Kidney capillary endothelial cell (primary cell): ENCODE measurements at places on chromosomes 6 and 20.

DNA sequence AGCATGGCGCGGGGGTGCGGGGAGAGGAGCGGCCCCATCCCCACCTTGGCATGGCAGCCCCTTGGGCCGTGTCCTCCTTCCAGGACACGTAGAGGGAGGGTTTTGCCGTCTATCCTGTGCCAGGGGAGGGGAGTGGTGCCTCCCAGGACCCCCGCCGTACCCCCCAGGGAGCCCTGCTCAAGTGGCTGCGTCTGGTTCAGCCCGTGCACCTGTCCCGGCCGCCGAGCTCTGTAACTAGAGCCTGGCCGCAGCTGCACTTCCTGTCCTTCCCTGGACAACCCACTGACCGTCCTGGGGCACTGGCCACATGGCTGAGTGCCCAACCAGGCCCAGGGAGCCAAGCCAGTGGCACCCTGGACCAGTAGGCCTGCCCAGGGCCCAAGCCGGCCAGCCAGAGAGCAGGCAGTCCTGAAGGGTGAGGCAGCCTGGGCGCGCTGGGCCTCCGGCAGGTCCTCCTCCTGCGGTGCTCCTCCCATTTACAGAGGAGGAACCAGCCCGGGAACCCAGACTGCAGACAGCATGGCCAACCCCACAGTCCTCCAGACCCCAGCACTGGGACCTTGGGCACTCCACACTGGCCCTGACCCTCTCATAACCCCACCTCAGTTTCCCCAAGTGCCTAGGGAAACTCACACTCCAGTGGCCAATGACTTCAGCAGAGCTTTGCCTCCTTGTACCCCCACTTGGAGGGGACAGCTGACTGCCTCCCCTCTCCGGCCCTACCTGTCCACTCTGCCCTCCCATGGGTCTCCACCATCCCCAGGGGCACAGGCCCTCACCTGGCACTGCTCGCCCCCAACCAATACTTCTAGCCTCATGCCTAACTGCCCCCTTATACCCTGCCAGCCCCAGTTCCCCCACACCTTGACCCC lies 8.7 kb downstream of the LAMA5 start:
- no peak for DNase-seq

DNA sequence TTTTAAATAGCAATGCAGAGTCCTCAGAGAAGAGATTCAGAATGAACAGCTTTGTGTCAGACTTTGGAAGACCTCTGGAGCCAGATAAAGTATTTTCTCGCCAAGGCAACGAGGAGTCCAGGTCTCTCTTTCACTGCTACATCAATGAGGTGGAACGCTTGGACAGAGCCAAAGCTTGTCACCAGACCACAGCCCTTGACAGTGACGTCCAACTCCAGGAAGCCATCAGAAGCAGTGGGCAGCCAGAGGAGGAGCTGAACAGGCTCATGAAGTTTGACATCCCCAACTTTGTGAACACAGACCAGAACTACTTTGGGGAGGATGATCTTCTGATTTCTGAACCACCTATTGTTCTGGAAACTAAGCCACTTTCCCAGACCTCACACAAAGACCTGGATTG lies 55.5 kb downstream of the MRAP2 start:
- DNase-seq = no peak

GRCh38 chr6:34468378-34468892 lies 2.6 kb downstream of the PACSIN1 start:
- no peak for DNase-seq

GRCh38 chr6:447381-448165 lies 56.0 kb downstream of the IRF4 start:
- DNase-seq = no peak

DNA sequence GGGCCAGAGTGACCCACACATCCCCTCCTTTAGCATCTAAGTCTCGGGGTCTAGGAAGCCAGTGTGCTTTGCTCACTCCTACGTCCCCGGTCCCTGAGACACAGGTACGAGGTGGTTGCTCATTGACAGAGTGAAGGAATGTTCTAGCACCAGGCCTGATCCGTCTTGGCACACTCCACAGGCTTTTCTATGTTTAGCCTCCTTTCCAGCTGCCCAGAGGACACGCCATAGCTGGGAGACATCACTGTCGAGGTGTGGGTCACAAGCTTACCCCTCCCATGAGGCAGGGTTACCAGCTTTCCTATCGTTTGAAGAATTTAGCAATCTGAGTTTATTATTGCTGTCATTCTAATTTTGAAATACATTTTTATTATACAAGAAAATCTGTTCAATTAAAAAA lies 30.4 kb upstream of the IER3 start:
- no peak for DNase-seq

- no peak for DNase-seq
Observed at GRCh38 chr6:32416036-32416435, 9.1 kb upstream of the BTNL2 start.

DNA sequence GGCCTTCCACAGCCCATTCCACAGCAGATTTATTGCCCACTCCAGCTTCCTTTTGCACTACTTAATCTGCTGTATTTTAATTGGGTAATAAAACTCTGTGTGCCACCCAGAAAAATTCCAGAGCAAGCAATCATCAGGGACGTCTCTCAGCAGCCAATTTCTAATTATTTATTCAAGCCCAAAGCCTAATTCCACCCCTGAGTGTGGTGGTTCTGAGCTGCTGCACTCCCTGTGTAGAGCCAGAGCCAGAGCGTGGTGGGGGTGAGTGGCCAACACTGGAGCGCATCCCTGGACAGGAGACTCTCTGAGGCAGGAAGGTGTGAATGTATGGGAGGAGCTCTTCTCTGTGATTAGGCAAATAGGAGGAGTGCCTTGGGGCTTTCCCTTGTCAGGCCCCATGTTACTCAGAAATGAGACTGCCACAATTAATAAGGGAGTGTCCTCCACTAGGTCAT lies 66.1 kb downstream of the CD24 start:
- no peak for DNase-seq

DNA sequence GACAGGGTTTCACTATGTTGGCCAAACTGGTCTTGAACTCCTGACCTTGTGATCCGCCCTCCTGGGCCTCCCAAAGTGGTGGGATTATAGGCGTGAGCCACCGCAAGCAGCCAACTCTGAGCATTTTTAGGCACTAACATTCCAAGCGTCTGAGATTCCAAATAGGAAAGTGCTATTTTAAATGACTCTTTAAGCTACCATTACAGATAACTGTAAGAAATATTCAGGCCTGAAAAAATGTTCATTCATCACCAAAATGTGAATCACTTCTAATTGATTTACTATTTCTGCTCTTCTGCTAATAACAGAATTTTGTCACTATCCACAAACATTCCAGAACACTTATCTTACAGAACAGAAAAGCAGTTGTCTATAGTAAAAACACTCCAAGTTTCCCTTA lies 106.5 kb downstream of the BACH2 start:
- no peak for DNase-seq

DNA sequence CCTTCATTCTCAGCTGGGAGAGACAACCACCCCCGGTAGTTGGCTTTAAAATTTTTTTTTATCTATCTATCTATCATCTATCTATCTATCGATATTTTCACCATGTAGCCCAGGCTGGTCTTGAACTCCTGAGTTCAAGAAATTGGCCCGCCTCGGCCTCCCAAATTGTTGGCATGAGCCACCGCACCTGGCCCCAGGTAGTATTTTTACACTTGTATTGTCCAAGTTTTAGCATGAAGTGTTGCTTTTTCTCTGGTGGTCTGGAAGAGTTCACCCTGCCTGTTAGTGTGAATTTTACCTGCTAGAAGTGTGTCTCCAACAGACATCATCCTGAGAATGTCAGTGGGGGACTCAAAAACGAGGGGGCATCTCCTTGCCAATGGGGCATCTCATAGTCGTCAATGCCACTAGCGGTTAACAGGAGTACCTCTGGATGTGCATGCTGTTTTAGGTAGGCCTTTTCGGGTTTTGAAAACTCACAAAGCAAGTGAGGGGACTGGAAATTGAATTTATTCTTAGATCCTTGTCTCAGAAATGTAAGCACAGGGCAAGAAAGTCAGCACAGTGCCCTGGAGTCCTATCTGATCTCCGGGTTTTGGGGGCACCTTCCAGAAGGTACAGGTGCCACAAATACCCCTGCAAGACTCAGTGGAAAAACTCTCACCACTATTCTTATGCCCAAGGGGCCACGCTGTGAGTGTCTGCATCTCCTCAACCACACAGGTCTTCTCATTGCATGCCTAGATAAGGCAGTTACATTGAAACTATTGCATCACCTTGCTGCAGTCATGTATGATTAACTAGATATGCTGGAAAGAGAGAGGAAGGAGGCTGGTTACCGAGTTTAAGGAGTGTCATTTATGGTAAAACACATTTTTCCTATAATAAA lies 37.1 kb downstream of the TNFAIP3 start:
- no peak for DNase-seq

DNA sequence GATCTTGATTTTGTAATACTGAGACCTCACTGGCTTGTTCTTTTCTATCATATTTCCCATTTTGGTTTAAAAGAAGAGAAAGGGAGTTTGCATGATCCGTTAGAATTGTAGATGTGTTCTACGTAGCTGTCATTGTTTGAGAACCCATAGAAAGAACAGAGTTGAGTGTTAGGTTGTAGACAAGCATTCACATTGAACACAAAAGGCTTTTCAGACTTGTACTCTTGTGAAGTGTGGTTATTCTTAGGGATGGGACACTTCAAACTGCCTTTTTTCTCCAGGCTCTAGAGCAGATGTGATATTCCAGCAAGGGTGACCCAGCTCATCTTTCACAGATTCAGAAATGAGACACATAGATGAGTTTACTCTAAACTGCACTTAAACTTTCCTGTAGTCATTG lies 19.9 kb downstream of the FOXO3 start:
- DNase-seq = no peak

DNA sequence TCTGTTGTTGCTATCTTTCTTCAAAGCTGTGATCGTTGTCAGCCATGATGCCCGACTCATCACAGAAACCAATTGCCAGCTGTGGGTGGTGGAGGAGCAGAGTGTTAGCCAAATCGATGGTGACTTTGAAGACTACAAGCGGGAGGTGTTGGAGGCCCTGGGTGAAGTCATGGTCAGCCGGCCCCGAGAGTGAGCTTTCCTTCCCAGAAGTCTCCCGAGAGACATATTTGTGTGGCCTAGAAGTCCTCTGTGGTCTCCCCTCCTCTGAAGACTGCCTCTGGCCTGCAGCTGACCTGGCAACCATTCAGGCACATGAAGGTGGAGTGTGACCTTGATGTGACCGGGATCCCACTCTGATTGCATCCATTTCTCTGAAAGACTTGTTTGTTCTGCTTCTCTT lies 19.3 kb downstream of the ABCF1 start:
- no peak for DNase-seq

- no peak for DNase-seq
Observed at GRCh38 chr20:1182106-1182505, 2.7 kb downstream of the TMEM74B start.

DNA sequence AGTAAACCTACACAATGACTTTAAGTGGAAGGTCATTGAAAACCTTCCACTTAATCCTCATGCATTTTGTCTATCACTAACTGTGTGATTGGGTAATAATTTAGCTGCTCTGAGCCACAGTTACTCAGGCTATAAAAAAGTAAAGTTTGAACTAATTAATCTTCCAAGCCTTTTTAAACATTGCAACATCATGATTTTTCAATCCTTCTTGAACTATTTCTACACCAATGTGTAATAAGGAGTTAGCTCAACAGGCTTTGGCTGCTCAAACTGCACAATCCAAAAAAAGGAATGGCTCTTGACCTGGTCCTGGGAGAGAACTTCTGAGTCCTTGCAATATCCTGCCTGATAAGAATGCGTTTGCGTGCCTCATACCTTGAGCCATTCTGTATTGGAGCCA lies 34.8 kb upstream of the FILIP1 start:
- no peak for DNase-seq

- DNase-seq = peak; percentile 64
Observed at GRCh38 chr6:118589186-118589585, 41.1 kb downstream of the PLN start.

GRCh38 chr6:81797591-81797990 lies 45.1 kb upstream of the TENT5A start:
- peak; percentile 1 for DNase-seq

- DNase-seq = no peak
Observed at GRCh38 chr6:30329331-30329730, 2.6 kb downstream of the TRIM39 start.

DNA sequence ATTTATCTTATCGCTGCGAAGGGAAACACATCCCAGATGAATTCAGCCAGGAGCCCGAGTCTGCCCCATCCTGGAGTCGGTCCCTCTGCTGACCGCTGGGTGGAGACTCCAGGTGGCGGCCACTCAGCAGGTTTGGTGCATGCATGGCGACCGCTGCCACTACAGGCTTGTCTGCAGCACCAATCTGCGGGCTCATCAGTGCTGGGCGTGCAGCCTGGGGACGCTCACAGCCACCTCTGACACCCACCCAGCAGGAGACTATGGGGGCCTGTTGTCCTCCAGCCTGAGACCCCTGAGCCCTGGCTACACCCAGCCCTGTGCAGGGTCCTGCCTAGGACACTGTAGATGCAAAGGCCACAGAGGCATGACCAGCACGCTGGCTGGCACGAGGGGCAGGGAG lies 40.5 kb upstream of the GATA5 start:
- no peak for DNase-seq

DNA sequence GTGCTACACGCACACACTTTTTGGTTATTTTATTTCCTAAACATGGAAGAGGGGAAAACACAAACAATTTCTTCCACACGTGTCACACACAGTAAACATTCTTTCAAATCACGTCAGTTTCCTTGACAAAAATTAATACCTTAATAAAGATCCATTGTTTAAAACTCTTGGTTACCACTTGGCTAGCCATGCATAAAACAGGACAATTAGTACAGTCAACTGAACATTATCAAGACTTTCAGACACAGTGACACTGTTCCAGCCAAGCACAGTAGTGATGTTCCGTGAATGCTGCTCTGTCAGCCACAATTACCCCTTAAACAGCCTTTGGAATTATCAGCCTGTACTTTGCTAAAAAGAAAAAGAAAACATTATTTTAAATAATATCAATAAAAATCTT lies 50.8 kb downstream of the GMDS start:
- DNase-seq = no peak

- DNase-seq = no peak
Observed at GRCh38 chr6:135093578-135093977, 39.0 kb upstream of the HBS1L start.

- no peak for DNase-seq
Observed at GRCh38 chr6:6695625-6696276, 107.2 kb downstream of the LY86 start.
